Iris pigment epithelial cell (primary cell): ENCODE measurements at places on chromosomes 11 and 22.

DNA sequence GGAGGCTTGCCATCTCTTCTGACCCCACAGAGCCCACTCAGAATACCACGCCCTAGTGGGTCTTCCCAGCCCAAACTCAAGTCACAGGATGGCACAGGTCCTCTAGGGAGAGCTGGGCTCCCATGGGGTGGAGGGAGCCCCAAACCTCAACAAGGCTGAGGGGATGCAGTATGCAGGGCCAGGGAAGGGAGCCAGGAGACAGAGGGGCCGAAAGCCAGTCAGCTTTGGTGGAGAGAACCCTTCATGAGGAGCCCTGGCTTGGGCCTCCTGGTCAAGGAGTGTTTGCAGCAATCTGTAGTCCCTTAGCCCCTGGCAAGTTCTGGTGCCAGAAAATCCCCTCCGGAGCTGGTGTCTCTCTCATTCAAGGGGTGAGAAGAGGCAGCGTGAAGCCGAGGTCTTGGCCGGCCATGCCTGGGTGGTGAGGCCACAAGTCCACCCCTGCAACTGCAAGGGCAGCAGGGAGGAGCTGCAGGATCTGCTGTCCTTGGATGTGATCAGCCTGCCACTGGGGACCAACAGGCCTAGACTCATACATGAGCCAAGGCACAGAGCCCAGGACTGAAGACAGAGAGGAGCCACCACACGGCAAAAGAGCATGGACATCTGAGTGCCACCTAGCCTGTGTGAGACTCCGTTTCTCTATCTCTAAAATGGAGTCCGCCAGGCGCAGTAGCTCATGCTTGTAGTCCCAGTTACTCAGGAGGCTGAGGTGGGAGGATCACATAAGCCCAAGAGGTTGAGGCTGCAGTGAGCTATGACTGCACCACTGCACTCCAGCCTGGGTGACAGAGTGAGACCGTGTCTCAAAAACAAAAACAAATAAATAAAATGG, 24.1 kb downstream of the NEAT1 start:
- peak; percentile 50 for DNase-seq

DNA sequence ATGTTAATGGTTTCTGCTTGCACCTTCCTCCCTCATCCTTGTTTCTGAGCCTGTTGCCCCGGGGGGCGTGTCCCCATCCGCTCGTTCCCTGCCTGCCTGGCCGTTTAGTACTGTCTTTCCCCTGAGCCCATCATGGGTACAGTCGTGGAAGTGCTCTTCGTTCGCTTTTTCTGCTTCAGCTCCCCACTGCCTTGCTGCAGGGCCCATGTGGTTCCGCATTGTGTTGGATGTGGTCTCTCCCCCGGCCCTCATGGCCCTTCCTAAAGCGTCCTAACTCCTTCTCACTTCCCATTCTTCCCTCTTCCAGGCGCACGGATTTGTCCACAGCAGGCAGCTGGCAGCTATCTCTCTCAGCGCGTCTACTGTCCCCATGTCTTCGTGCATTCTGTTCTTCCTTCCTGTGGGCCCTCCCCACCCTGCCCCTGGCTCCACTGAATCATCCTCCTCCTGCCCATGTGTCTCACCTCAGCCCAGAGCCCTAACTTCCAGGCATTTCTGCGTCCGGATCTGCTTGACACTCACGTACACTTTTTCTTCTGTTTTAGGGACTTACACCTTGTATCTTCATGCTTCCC, 98.1 kb downstream of the ZBTB16 start:
- DNase-seq: no peak

DNA sequence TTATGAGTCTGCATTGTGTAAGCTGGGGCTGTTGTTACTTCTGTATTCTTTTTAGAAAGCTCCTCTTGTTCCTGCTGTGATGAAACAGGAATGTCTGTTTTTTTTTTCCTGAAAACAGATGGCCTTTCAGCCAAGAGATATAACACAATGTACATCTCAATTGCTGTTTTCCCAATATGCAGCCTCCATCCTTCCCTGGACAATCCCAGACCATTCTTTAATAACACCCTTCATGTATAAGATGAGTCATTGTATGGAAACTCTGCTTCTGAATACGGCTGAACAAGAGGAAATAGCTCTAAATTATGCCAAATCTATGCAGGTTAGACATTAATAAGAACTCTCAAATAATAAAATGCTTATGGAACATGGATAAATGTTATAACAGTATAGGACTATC, 60.2 kb upstream of the LRRC4C start:
- no peak for DNase-seq

DNA sequence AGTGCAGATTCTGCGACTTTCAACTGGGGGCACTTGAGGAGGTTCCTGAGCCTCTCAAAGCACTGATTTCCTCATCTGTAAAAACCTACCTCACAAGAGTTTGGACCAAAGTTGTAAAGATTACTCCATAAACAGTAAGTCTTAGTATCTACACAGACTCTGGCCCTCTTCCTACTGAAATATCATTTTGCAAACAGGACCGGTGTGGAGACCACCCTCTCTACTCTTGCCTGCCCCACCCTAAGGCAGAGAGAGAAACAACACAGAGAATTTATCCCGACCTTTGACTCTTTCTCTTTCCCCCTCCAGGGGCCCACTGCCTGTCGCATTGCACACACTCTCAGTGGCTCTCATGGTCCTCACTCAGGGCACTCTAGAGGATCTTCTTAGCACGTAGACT, 117.9 kb upstream of the LDLRAD3 start:
- DNase-seq: no peak

DNA sequence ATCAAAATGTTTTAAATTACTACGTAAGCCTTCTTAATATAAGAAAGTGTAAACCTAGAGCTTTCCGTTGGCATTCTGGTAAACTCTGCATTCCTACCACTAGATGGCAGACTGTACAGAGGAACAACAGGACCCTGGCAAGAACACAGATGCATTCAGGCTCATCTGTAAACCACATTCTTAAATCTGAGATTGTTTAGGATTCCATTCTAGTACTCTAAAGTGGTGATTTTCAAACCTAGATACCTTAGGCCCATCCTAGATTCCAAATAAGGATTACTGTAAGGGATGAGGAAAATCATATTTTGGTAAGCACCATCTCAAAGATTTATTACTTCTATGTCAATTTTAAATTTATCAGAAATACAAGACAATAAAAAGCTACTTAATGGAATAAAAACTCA, 26.9 kb downstream of the PICALM start:
- DNase-seq: peak; percentile 91

DNA sequence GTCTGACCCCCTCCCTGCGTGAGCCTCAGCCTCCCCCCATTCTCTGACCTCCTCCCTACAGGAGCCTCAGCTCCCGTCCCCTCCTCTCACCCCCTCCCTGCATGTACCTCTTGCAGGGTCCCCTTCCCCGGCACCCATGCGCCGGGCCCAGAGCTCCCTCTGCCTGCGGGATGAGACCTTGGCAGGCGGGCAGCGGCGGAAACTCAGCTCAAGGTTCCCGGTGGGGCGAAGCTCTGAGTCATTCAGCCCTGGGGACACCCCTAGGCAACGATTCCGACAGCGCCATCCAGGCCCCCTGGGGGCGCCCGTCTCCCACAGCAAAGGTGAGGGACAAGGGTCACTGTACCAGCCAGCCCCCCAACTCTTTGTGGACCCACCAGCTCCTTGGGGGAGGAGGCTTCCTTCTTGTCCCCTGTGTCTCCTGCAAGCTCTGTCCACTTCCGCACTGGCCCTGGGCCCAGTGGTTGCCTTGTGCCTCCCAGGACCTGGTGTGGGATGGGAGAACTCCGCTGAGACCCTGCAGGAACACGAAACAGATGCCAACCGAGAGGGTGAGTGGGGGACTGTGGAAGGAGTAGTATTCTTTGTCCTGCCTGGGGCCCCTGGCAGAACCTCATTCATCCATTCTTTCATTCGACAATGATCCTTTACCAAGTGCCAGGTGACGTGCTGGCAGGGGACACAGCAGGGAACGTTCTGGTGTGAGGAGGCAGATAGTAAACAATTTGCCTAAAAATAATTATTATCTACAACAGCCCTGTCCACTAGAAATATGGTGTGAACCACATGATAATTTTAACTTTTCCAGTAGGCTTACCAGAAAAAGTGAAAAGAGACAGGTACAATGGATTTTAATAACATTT, 3.7 kb upstream of the RPS6KA4 start:
- peak; percentile 80 for DNase-seq

- DNase-seq: no peak
Observed at GRCh38 chr11:75430714-75431532, 2.1 kb downstream of the KLHL35 start.

DNA sequence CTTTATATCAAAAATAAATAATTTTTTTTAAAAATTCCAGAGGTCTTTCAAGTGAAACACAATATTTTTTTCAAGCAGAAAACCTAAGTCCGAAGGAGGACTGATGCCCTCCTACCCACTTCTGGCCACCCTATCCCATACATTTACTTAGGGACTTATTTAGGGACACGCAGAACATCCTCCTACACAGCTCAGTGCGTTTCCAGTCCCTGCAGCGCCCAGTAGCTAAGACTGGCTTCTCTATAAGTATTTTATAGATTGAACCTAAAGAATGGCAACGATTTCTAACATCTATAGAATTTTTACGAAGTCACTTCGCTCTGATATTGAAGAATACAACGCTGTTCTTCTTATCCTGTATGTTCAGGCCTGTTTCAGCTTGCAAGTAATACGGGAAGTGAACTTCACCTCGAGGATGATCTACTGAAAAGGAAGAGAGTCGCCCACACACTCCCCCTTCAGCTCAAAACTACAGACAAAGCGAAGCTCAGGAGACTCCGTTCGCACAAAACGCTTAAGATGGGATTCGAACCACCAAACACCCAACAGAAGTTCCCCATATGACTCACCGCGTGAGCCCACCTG, 328 bp downstream of the CHEK2 start:
- DNase-seq: no peak

GRCh38 chr11:132444911-132445310, 1074.5 kb downstream of the NTM start:
- no peak for DNase-seq

DNA sequence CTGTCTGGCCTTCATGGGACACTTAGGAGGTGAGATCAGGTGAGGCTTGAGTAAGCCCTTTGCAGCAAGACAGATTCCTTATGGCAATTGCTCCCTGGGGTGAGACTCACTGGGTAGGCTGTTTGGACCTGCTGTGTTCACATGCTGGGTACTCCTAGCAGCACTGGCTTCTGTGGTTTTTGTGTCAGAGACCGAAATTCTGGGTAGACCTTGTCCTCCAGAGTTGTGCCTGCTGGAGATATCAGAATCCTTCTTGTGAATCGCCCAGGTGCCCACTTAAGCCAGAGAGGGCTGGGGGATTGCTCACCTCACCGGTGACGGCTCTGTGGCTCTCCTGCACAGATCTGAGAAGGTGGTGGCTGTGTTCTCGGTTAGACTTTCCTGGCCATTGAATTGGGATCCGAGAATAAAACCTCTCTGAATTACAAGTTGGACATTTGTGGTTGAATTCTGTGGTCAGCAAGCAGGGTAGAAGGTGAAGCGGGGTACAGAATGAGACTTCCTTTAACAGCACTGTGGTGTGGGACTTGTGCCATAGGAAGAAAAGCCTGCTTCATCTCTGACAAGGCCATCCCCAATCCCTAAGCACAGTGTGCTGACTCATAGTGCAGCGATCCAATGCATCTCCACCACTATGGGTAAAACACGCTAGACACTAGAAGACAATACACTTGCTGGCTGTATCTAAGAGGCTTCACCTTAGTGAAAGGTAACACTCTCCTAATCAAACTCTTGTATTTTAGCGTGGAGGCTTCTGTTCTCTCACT, 52.5 kb upstream of the TTC12 start:
- peak; percentile 88 for DNase-seq

- no peak for DNase-seq
Observed at GRCh38 chr11:91513734-91514133, 710.9 kb upstream of the FAT3 start.

DNA sequence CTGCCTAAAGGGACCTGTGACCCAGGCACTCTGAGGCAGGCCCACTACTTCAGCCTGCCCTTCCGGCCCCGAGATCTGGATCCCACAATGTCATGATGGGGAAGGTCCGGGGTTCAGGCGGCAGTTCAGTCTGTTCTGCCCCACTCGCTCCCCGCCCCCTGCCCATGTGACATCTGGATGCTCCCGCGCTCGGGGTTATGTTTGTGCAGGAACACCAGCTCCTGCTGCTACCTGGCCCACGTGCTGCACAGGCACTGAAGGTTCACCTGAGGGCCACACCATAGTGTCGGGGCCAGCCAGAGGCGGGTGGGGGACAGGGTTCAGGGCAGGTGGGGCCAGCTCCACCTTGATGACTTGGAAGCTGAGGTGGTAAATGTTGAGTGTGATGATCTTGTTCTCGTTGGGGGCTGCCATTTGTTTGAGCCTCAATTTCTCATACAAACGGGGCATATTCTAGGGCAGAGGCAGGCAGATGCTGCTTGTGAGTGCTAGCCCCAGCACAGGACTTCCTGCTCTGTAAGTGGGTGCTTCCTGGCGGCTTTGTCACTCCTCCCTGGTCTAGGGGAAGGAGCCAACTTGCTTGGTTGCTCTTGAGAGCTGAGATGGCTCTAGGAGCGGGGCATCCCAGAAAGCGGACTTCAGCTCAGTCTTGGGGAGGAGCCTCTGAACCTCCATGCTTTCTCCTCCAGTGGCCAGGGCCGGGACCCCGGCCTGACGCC, 4.4 kb upstream of the SIPA1 start:
- no peak for DNase-seq

DNA sequence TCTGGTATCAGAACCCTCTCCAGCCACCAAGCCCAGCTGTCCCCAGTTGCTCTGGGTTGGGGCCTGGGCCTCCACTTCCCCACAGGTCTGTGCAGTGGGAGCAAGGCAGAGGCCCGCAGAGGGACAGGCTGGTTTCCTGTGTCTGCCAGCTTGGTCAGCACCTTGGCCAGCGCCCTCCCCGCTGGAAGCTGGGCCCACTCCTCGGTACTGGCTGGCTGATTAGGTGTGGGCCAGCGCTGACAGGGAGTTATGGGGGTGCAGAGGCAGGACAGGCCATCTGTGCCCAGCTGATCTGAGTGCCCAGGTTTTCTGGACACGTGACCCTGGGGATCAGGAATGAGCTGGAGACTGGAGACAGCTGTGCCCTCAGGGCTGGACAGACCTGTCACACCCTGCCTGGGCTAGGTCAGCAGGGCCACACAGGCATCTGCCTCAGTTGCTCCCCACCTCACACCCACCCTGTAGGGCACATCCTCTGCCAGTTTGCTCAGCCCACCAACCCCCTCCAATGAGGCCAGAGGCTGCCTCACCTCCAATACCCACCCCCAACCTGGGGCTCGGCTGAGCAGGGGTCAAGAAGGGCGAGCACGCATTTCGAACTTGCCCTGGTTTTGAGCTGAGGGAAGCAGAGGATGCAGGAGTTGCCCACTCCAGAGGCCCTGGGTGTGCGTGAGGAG, 175.3 kb downstream of the IGLL1 start:
- no peak for DNase-seq

DNA sequence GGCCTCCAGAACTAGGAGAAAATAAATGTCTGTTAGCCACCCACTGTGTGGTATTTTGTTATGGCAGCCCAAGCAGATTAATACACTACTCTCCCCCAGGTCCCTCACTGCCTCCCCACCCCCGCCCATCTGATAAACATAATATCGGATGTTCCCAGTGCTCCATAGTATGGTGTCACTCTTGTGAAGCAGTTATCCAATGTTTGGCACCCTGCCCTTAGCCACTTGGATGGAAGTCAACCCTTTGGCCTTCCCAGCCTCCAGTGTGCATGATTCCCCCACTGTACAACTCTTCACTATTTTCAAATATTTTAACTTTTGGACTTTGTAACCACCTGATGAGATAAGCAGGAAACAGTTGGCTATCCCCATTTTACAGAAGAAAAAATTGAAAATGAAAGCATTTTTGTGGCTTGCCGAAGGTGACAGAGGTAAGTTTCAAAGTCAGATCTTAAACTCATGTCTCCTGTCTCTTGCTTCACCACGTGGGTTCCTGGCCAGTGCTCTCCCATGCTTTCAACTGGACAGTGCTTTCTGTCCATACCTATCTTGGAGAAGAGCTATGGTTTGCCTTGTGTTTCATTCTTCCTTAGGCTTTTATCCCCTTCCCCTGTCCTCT, 53.2 kb downstream of the ALX4 start:
- DNase-seq: no peak

- no peak for DNase-seq
Observed at GRCh38 chr11:69553416-69554357, 72.2 kb downstream of the LINC01488 start.
